EH (cell line): ENCODE measurements at places on chromosomes 3 and 15.

GRCh38 chr15:73897441-73898261, 24.3 kb downstream of the TBC1D21 start:
- DNase-seq = peak; percentile 95

DNA sequence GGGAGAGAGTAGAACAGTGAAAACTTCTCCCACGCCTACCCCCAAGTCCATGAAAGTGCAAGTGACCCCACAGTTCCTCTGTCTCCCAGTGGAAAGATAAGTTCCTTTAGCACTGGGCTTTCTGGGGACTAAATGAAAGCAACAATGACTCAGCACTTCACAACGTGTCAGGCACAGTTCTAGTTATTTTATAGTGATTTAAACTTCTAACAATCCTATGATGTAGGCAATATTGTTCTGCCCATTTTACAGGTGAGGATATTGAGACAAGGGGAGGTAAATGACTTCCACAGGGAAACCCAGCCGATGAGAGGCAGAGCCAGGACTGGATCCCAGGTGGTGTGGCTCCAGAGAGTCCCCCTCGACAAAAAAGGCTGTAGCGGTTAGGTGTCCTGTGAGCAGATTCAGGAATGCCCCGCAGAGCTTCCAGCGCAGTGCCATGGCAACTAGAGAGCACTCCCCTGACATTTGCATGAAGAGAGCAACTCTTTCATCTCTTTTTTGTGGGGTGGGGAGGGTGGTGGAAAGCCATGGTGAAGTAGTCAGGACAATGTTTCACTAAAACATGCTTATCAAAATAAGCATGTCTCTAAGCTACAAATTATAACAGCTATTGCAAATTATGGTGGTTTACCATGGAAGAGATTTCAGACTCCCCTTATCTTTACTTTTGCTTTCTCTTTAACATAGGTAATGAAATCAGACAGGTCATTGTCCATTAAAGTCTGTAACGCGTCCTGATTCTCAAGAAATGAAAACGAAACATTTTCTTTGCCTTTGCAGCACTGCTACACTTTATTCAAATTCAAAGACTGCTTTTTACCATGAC, 62.1 kb downstream of the NR2F2 start:
- DNase-seq = peak; percentile 27

GRCh38 chr3:15038306-15038705, 26.8 kb downstream of the MRPS25 start:
- no peak for DNase-seq

- DNase-seq = peak; percentile 24
Measured at GRCh38 chr3:160038862-160039562, 50.4 kb downstream of the IL12A start.

DNA sequence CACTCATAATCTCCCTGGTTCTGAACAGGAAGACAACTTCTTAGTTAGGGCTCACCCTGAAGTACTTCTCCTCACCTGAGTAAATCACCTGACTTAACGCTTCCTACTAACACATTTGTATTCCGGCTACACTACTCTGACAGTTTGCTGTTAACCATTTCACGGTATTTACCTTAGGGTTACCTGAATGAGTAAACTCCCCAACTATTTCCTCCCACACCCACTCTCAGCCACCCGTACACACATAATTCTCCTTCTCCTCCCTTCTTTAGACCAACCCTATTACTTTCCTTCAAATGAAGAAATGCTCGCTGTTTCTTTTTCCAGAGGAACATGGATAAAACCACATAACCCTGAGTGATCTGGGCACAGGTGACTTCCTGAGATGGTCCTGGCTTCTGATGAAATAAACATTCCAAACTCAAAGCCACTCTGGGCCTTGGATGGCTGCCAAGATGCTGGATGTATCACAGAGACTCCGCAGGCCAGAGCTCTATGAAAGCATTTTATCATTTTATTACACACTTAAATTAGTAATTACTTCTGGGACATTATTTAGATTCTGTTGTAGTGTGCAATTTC, 183.6 kb upstream of the ATP11B start:
- no peak for DNase-seq

GRCh38 chr3:18288243-18288642, 136.9 kb downstream of the SATB1 start:
- DNase-seq = no peak

- DNase-seq = no peak
Measured at GRCh38 chr3:112009670-112010069, 10.9 kb downstream of the TAGLN3 start.

GRCh38 chr3:94360987-94361386, 298.1 kb downstream of the NSUN3 start:
- no peak for DNase-seq

GRCh38 chr15:78671626-78672211, 30.7 kb upstream of the CHRNB4 start:
- no peak for DNase-seq

GRCh38 chr3:193730511-193730910, 137.5 kb downstream of the OPA1 start:
- DNase-seq = no peak

DNA sequence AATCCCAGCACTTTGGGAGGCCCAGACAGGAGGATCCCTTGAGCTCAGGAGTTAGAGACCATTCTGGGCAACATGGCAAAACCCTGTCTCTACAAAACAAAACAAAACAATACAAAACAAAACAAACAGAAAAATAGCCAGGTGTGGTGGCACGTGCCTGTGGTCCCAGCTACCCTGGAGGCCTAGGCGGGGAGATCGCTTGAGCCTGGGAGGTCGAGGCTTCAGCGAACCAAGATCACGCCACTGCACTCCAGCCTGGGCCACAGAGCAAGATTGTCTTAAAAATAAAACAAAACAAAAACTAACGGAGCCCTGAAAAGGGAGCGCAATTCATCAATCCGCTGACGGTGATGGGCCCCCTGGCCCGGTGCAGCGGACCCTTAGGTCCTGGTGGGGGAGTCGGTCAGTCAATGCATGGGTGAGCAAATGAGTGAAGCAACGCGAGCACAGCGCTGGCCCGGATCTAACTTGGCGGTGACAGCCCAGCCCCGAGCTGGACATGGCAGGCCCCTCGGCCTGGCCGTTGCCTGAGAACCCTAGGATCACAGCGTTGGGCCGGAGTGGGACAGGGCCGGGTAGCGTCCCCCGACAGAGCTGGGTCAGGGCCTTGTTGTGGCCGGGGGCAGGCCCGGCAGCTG, 52.4 kb upstream of the BLM start:
- peak; percentile 54 for DNase-seq

- DNase-seq = peak; percentile 20
Measured at GRCh38 chr15:99706557-99707303, 26.5 kb downstream of the LYSMD4 start.

DNA sequence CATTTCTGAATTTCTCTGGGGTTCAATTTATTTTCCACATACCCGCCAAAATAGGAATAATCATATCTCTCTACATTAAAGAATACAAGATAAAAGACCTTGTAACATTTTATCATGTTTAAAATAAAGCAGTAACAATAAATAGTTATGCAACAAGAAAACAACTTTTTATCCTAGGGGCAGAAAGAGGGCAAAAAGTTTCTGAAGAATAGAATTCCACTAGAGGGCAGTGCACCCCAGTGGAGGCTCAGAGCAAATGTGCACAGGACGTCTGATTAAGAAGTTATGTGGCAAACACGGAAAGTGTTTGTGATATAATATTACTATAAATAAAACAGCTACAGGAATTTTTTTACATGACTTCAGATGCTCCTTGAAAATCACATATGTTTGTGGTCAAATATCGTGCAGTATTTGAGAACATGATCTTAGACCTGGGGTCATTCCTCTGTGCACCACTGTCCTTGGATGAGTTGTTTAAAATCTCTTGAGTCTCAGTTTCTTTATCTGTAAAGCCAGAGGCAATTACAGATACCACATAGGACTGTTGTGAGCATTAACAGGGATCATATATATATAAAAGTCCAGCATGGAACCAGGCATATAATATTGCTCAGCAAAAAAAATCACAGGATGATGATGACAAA, 13.2 kb upstream of the PIK3R4 start:
- peak; percentile 59 for DNase-seq

DNA sequence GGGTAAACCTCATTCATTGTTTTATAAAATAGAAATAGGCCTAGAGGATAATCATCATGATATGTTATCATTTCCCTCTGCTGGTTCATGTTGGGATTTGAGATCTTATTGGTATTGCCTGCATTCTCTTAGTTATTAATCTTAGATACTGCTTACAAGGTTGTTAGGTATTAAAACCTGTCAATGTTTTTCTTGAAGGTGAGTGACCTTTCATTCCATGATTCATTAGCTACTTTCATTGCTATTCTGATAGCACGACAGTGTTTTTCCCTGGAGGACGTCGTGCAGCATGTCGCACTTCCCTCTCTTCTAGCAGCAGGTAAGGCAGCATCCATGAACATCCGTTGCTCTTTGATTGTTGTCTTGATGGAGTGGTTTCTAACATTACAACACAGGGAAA, 17.1 kb downstream of the P2RY12 start:
- DNase-seq = no peak

DNA sequence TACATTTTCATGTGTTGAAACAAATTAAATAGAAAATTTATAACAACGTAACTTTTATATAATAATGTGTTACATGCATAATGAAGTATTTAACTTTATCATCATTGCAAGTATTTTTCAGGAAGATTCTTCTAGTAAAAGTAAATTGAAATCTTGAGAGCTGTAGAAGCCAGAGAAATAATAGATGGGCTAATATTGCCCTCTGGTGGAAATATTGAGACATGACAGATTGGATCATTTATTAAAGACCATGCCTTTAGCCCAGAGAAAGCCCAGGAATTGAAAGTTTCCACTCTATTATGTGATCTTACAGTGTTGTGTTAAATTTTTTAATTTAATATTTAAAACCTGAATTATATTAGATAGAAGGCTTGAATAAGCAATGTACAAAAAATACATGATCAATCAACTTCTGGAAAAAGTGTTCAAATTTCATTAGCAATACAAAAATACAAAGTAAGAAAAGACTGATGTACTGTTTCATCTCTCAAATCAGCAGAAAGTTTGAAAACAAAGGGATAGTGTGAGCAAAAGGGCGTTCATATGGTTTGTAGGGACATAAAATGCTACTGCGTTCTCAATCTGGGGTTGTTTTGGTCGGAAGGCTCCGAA, 52.7 kb upstream of the SPTSSB start:
- DNase-seq = peak; percentile 60

GRCh38 chr15:97114900-97115760, 784.6 kb downstream of the NR2F2 start:
- DNase-seq = no peak

DNA sequence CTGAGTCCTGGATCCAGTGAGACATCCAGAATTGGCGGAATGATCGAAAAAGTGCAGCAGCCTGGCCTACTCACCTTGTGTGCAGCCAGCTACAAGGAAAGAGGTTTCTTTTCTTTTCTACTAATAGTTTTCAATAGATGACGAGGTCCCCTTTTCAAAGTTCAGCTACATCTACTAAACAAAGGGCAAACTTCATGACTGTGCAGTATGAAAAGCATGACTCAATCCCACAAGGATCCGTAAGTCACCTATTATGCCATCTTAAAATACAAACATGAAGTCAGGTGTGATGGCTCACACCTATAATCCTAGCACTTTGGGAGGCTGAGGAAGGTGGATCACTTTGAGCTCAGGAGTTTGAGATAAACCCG, 16.7 kb downstream of the MIX23 start:
- DNase-seq = no peak

DNA sequence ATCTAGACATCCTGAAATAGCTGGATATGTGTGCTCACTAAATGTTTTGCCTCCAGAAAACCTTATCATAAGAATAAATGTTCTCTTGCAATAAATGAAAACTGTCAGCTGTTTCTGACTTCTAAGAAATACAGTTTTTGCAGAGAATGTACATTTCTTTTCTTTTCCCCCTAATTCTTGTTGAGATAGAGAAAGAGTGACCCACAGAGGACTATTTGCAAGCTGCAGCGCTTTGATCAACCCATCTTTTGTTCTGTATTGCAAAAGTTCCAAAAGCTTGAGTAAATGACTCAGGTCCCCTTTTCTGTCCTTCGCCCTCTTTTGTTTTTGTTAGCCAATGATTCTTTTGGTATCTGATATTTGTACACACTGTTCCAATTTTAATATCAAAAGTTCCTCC, 141.9 kb downstream of the BBX start:
- DNase-seq = no peak

- peak; percentile 93 for DNase-seq
Measured at GRCh38 chr3:183185696-183186095, 23.2 kb upstream of the LAMP3 start.

DNA sequence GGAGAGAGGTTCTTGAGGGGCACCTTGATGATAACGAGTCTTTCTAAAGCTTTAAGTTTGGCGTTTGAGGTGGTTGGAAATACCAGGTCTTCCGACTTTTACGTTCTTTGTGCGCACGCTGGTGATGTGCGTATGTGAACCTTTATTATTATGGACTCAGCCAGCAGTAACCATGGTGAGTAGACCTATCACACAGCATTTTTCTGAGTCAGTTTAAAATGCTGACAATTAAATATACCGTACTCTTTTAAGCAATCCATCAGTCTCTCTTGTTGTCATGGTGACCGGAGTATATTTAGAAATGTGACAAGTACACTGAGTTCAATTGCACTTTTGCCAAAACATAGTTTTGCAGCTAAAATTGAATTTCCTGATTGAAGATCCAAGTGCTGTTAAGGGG, 172.2 kb downstream of the LPP start:
- peak; percentile 27 for DNase-seq

GRCh38 chr3:31960793-31961431, 20.1 kb downstream of the OSBPL10 start:
- DNase-seq = peak; percentile 68

DNA sequence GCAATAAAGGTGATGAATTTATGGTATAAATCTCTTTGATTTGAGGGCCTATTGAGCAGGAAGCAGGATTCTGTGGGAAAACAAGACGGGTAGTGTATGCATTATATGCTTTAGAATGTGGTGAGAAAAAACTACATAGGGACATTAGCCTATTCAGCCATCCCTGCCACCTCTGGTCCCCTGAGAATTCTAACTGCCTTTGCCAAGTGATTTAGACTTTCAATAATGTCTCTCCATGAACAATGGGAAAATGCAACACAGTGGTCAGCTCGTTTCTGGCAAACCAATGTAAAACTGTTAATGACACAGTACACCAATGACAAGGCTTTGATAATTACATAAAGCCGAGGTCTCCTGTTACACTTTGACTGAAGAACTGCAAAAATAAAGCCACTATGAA, 314.7 kb upstream of the CNTN4 start:
- DNase-seq = no peak

GRCh38 chr3:55546866-55547669, 60.0 kb upstream of the WNT5A start:
- no peak for DNase-seq
